ENCODE measurements at places on chromosomes 1 and 21.

GRCh38 chr1:200099040-200099439 lies 71.5 kb downstream of the NR5A2 start:
- no peak for DNase-seq

DNA sequence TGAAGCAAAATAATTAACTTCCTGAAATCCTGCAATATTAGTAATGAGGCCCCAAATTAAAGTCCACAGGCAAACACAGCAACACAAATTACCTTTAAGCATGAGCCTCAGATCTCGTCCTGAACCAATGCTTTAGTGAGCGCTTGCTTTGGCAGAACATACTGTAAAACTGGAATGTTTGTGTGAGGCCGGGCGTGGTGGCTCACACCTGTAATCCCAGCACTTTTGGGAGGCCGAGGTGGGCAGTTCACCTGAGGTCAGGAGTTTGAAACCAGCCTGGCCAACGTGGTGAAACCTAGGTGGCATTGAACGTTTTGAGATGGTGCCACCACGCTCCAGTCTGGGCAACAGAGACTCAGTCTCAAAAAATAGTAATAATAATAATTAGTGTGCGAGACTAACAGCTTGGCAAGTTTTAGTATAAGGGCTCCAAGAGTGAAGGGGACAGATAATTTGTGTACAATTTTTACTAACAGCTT lies 17.8 kb downstream of the SFPQ start:
- no peak for DNase-seq

DNA sequence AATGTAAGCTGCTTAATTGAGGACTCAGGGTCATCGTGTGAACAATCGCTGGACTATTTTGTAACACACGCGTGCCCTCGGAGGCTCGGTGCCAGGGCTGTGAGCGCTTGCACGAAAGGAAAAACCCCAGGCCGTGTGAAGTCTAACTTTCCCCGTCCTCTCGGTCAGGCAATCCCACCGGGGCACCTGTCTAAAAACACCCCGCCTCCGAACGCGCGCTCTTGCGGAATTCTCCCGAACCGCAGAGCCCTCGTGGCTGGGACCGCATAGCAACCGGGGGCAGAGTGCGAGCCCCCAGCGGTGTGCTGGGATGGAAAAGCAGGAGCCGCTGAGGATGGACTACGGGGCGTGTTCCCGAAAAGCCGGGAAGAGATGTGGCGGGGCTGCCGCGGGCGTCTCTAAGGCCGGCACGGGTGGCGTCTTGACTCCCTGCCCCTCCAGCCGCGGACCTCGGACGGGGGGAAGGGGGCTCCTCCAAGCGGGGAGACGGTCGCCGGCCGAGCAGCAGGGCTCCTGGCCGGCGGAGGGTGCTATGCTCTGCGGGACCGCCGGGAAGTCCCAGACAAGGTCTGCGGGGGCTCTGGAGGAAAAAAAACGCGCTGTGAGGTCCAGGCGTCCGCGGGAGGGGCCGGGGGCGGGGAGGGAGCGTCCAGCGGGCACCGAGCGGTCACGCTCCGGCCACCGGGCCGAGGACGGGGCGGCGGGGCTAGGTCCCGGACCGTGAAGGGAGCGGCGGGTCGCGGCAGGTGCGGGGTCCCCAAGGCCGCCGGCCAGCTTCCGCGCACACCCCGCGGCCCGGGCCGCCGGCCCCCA lies 936 bp downstream of the ZBTB21 start:
- no peak for DNase-seq

DNA sequence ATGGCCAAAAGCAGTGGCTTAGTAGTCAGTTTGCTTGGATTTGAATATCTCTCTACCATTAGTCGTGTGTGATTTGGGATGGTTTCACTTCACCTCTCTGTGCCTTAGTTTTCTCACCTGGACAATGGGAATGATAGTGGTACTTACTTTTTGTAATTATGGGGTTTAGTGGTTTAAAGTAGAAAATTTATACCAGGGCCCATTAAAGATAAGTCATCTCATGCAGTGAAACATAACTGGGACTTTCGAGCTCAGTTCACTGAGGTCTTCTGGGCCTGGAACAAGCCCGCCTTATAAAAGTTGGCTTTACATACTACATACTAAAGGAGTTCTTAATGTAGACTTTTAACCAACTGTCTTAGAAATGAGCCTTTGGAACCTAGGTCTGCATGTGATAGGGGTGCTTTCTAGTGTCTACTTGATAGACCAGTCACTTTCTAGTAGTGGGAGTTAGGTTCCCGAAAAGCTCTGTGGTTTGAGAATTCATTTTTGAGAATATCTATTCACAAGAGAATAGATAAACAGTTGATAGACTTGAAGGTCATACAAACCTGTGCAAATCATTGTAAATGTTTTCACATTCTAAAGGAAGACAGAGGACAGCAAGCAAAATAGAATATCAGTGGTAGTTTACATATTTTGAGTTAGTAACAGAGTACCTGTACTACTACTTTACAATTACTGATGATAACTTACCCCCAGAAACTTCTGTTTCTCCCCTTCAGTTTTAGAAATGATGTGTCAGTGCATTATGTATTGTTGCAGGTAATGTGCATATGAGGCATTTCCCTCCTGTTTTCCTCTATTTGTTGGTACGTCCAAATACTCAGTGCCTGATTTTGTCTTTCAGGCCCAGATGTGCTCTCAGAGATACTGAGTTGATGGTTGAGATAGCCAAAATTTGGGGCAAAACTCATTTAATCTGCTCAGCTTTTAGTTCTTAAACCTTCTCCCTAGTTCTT lies 48.0 kb downstream of the DYRK1A start:
- DNase-seq, result no peak

All from AG04449 (cell line).